ENCODE measurements at places on chromosomes 2 and 18. TPM values are rescaled to one million over a fixed set of nuclear protein-coding genes. Genes with fewer than 3 reads are reported as not detected.

DNA sequence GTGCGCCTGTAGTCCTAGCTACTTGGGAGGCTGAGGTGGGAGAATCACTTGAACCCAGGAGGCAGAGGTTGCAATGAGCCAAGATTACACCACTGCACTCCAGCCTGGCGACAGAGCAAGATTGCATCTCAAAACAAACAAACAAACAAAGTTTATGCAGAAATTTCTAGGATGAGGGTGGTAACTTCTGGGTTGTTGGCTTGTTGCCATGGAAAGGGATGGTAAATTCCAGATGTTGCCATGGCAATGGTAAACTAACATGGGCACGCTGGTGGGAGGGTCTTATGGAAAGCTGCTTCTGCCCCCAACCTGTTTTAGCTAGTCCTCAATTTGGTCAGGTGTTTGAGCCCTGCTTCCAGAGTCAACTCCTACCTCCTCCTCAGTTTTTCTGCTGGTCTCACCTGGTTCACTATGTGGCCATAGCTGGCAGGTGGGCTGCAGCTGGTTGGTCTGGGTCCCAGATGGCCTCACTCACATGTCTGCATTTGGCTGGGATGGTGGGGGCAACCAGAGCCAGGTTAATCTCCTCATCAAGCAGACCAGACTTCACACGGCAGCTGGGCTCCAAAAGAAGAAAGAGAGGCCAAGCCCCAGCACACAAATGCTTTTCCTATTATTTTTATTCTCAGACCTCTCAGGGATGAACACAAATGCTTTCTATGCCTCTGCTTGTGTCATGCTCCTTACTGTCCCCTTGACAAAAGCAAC, 26.6 kb upstream of the TEX44 start:
- no peak for DNase-seq

DNA sequence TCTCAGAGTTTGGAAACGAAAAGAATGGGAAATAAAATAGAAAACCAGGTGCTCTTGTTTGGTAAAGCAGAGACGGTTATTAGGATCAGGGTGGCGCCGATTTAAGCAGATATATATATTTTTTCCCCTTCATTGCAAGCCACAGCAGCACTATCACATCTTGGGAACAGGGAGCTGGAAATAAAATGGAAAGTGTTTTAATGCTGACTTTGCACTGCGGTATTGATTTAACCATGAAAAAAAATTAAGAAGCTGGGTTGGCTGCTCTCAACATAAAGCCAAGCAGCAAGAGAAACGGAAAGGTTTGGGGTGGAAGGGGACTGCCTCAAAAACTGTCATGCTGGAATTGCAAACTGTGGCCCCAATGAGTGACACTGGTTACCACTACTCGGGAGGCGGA, 102.7 kb upstream of the ZBTB14 start:
- DNase-seq = no peak

GRCh38 chr2:221671515-221671914, 99.4 kb upstream of the EPHA4 start:
- peak; percentile 32 for DNase-seq

DNA sequence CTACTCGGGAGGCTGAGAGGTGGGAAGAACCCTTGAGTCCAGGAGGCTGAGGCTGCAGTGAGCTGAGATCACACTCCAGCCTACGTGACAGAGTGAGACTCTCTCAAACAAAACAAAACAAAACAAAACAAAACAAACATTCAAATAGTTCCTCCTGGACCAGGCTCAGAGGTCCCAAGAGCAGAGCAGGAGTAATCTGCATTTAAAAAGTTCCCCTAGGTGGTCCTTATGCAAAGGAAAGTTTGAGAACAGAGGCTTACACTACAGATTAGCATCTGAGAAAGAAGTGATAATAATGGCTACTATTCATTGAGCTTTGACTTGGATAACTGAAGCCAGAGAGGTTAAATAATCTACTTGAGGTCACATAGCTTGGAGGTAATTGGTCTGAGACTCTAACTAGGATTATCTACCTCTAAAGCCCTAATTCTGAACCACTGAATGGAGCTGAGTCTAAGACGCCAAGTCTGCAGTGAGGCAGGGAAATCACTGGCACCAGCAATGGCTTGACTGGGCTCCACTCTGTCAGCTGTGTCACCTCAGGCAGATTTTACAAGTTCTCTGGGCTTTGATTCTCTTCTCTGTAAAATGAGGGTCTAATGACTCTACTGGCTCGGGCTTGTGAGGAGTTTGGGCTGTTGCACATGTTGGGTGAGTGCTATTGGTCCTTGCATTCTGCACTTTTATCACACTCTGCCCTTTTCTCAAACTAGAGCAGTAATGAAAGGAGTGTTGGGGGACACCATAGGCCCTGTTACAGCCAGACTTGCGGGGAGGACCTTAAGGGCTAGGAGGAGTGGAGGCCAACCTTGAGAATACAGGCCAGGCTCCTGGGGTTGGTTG, 29.2 kb upstream of the DLX2 start:
- DNase-seq = no peak

- no peak for DNase-seq
Observed at GRCh38 chr18:63078471-63078870, 241.1 kb downstream of the BCL2 start.

GPD2 gene
- 52.8 TPM for total RNA-seq

CREG2 gene
- total RNA-seq = not detected

DNA sequence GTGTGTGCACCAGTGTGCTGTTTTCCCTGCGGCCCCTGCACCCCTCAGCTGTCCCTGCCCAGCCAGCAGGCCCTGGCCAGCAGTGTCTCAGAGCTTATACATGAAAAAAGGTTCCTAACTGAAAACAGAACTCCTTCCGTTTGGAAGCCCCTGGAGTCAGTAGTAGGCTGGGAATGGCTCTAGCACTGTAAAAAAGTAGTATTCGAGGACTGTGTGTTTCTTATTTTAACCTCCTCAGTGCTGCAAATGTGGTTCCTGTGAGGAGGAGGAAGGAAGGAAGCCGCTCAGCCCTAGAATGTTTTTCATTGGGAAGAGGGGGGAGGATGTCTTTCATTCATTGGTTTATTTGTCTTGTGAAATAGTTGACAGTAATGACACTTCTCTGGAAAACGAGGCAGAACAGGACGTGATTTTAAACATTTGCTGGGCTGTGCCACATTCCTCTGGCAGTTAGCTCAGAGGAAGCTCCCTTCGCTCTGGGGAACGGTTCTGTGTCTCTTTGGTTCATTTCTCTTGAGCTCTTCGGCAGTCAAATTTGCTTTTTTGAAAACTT, 103.5 kb downstream of the SPTBN1 start:
- peak; percentile 81 for DNase-seq

DNA sequence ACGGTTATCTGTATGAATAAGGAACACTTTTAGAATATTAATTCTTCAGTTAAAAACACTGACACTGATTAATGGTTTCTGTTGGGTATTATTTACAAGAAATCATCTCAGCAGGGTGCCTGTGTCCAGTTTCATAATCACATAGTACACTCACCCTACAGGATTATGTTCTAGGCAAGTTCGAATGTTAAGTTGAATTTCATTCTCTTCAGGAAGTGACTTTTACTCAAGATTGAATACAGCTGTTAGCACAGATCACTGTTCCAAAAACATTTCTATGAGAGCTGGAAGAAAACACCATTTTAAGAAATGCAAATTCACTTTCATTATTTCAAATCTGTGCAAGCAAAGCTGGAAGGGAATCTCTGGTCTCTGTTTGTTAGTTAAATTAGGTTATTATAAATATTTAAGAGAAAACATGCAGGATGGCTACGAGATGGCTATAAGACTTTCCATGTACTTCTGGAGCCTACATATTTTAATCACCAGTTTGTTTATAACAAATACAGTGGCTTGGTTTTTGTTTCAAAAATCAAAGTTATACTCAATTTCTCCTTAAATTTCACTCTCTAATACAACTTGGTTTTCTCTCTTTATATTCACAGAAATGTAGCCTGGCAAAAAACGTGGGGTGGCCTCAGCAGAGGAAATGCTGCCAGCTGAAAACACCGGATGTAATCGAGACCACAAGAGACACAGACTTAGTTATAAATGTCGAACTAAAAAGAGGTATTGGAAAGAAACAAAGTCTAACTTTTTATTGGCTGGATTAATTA, 65.8 kb downstream of the RBMS1 start:
- peak; percentile 47 for DNase-seq

- DNase-seq = no peak
Observed at GRCh38 chr2:197217541-197217940, 93.0 kb downstream of the ANKRD44 start.

DAW1 gene
- not detected for total RNA-seq

- DNase-seq = no peak
Observed at GRCh38 chr2:176078541-176079284, 5.0 kb downstream of the EVX2 start.

ALPG gene
- not detected for total RNA-seq

- DNase-seq = no peak
Observed at GRCh38 chr18:3554091-3554601, 104.2 kb downstream of the TGIF1 start.

DNA sequence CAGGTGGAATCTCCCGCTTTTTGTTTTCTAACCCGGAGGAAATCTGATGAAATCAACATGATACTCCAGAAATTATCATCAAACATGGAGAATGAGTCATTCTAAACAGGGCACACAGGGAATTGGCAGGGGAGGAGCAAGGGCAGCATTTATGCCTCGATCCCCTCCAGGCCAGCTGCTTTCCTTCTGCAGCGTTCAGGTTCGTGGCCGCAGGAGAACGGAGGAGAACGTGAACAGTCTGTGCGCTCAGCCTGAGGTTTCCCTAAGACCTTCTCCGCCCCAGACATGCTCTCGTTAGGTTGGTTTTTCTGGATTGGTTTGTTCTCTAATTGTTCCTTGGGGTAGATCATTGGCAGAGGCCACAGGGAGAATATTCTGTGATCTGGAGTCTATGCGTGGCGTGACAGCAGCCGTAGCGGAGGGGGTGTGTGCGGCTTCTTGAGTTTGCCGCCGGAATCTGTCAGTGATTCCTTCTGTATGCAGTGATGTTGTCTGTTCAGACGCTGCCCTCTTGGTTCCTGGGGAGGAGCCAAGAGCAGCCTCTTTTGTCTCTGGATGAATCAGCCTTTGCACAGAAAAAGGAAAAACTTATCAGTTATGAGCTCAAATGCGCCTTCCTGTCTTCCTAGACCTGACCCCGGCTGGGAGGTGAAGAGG, 75.9 kb downstream of the SH3BP4 start:
- DNase-seq = peak; percentile 80

CYTIP gene
- total RNA-seq = not detected

C2orf42 gene
- 17.0 TPM for total RNA-seq

DNA sequence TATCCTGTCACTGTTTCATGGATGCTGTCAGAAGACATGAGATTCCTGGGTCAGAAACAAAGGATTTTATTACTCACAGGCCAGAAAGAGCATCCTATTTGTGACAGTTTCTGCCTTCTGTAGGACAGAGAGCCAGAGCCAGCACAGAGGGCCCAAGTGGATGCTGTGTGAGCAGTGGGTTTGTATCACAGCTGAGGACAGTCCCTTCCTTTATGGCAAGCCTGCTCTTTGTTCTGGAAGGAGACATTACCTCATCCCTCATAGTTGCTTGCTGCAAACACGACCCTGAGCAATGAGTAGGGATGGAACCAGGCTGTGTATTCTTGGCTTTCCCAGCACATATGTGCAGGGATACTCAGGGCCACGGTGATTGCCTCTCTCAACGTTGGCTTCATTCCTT, 41.6 kb downstream of the ARHGEF4 start:
- DNase-seq = no peak

- no peak for DNase-seq
Observed at GRCh38 chr2:226643030-226643945, 156.3 kb downstream of the IRS1 start.

- no peak for DNase-seq
Observed at GRCh38 chr2:148674063-148675020, 29.8 kb downstream of the EPC2 start.

GRCh38 chr2:47402555-47402804, 476 bp upstream of the MSH2 start:
- peak; percentile 27 for DNase-seq

MC5R gene
- not detected for total RNA-seq

- DNase-seq = no peak
Observed at GRCh38 chr18:22767653-22768052, 165.5 kb upstream of the RBBP8 start.

SLC4A3 gene
- 10.2 TPM for total RNA-seq

- DNase-seq = no peak
Observed at GRCh38 chr2:218276986-218277755, 6.9 kb downstream of the PNKD start.

GRCh38 chr2:114044985-114045384, 155.1 kb downstream of the ACTR3 start:
- no peak for DNase-seq

ERFE gene
- total RNA-seq = 0.20 TPM

DNA sequence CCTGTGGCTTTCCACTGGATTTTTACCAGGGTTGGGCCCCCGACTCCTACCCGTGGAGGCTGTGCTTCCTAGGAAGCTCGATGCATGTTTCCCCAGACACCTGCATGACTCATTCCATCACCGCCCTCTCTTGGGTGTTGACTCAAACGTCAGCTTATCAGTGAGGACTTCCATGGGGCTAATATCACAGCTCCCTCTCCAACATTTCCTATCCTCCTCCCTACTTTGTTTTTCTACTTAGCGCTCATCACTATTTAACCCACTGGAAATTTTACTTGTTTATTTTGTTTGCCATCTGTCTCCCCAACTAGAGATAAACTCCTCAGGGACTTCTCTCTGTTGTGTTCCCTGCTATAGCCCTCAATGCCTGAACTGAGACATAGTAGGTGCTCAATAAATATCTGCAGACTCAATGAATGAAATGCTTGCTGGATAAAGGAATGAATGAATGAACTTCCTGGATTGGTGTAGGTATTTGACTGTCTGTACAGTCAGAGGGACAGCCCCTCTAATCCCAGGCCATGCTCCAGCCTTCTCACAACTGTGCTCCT, 89.7 kb upstream of the MSH2 start:
- DNase-seq = no peak

DNA sequence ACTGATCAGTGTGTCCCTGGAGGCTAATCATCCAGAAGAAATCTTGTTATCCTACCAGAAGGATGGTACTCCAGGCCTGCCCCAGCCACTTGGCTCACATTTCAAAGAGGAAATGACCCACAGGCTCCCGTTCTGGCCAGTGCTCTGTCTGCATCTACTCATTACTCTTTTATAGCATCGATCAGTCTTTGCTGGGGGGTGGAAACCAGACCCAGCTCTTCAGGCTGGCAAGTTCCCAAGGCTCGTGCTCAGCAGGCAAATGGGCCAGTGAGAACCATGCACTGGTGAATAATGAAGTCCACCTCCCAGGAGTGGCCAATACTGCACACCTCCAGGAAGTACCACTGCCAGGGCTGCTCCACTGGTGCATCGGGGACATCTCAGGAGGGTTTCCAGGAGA, 38.8 kb downstream of the DNER start:
- no peak for DNase-seq

GRCh38 chr2:8487461-8487932, 194.4 kb upstream of the ID2 start:
- DNase-seq = no peak

PLGLB1 gene
- 0.39 TPM for total RNA-seq

DNA sequence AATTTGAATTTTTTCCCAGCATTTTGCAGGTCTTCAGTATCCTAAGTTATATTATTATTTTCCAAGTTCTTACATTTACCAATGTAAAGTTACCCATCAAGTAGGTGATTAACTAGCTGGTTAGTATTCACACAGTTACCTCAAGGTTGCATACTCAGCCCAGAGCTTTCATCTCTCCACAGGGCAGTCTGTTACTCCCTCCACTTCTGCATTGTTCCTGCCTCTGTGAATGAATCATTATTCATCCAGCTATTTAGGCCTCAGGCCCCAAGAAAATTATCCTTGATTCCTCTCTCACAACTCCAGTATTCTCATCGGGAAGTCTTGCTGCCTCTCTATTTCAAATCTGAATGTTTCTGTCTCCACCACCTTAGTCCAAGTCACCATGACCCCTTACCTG, 92.2 kb downstream of the SMC6 start:
- DNase-seq = peak; percentile 20
